T-helper 1 cell (primary cell): ENCODE measurements at places on chromosomes 6 and 20.

DNA sequence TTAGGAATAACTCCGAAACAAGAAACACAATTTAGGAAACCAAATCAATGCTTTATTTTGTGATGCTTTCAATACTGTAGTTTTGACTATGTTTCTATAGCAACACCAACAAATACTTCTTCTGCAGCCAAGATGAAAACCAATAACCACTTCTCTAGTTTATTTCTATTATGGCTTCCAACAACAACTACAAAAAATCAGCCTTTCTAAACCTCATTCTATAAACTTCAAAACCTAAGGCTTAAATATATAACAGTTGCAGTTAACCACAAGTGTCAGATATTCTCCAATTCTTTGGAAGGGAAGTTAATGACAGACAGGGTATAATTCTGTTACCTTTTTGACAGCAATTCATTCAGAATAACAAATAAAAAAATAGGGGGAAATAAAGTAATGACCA lies 80.9 kb downstream of the EPB41L2 start:
- DNase-seq = no peak

- peak; percentile 71 for DNase-seq
These were observed 2.9 kb downstream of the EEF1A2 start for GRCh38 chr20:63495741-63496595.

DNA sequence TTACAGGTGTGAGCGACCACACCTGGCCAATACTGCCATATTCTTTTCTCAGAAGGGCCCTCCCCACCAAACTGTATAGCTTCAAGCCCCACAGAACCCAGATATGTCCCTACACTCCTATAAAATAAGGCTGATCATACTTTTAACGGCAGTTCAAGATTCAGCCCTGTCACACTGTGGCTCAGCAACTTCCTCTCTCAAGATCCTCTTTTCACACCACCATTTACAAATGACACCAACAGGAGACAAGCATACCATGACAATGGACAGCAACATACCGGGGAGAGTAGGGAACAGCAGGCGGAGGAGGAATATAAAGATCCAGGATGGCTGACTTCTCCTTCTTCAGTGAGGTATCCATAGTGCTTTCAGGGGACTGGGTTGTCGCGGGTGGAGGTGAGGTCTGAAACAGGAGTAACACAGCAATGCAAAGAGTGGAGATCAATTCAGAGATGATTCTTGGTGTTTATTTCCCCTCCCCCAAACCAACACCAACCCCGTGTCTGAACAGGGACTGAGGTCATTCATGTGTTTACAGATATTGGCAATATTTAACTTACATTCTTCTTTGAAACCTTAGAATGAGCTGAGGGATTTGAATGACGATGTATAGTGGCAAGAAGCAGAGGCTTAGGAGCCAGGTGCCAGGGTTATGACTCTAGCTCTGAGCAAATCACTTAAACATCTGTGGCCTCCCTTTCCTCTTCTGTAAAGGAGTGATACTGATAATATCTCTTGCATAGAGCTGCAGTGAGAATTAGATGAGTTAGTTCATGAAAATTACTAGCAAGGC lies 57.6 kb upstream of the IPCEF1 start:
- no peak for DNase-seq

DNA sequence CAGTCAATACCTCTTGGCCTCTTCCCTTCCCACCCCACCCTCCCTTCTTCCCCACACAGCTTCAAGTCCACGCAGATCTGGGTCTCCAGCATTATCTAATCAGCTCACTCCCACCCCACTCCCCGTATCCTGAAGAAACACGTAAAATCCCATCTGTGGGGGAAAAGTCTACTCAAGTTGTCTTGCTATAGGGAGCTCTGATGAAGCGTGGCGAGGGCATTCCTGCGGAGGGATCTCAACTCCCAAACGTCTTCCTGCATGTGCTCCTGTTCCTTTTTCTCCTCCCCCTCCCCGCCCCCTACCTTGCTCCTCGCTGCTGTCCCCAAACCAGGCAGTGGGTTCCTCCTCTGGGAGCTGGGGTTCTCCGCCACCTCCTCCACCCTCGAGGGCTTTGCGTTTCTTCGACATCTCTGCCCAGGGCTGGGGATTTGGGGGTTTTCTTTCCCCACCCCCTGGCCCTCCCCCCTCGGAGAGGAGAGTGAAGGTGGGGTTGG lies 181.8 kb downstream of the TBXT start:
- DNase-seq = no peak

GRCh38 chr6:32953775-32954174 lies 878 bp upstream of the HLA-DMA start:
- no peak for DNase-seq

DNA sequence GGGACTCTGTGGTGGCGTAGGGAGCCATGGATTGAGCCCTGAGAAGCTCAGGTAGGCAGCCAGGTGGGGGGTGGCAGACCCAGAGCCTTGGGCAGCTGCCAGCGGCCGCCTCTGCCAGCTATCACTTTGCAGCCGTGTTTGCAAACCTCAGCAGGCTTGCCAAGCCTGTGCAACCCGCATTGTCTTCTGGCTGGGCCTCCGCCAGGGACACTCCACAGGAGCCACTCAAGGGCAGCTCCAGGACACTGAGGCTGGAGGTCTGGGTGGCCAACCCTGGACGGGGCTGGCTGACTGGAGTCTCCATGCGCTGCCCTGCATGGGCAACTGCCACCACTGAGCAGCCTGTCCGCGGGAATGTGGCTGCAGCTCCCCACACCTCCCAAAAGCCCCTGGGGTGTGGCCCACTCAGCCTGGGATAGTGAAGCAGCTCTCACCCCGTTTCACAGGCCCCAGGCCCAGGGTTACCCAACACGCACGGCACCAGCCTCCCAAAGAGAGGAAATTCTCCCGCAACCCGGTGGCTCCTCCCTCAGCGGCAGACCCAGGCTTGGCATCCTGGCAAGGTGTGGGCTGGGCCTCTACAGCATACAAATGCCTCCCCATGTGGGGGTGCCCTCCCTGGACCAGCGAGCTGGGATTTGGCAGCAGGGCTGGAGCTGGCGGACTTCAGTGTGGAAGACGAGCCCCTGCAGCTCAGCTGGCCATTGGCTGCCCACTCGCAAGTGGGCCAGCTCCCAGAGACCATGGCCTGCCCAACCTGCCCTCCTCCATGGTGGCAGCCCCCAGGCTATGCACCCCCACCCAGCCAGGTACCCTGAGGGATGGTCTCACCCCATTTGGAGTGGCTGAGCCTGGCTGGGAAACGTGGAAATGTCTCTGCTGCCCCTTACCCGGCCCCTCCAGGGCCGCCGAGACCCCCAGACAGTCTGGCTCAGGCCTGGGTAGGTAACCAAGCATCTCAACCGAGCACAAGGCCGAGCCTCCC lies 2.9 kb downstream of the CHRNA4 start:
- DNase-seq = no peak

- no peak for DNase-seq
These were observed 32.4 kb downstream of the UBD start for GRCh38 chr6:29527126-29527525.

- DNase-seq = no peak
These were observed 431.1 kb downstream of the NKAIN2 start for GRCh38 chr6:124234801-124235200.

DNA sequence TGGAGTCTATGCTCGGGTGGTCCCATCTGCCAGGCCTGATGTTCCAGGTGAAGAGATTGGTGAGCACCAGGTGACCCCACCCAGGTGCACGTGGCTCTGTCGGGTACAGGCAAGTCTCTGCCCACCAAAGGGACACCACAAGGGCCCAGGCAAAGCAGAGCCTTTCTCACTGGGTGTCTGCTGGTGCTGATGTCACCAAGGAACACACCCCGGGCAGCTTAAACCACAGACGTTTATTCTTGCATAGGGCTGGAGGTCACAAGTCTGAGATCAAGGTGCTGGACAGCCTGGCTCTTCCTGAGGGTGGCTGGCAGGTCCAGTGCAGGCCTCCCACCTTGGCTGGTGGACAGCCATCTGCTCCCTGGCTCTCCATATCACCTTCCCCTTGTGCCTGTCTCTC lies 100.7 kb upstream of the CD93 start:
- DNase-seq = no peak
